ENCODE measurements at places on chromosomes 5 and 9.

- DNase-seq, result no peak
Measured at GRCh38 chr5:164302533-164303235, 797.3 kb downstream of the MAT2B start.

DNA sequence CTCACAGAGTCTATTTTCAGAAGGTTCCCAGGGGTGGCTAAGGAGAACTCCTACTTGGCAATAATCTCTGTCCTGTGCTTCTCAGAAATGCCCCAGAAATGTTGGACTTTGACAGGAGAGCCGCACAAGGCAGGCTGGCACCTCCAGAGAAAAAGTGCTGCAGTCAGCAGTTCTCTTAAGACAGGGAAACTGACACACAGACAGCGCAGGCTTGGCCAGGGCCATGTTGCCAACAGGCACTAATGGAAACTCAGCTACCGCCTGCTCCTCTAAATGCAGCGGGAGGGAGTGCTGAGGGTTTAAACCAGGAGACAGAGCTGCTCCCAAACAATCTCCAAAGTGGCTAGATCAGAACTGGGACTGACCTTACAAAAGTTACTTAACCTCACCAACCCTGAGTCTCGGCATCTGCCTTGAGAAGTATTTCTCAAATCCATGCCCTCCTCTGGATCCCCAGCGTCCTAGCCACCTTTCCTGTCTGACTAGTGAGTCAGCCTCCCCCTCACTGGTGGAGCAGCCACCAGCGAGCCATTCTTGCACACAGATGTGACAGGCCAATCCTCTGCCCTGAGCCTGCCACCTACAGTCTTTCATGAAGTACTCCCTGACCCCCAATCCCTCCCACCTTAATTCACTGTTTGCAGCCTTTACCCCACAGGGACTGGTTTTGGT is 186.4 kb downstream of the CDK5RAP2 start:
- no peak for DNase-seq

- no peak for DNase-seq
Measured at GRCh38 chr5:133706506-133707430, 94.4 kb upstream of the FSTL4 start.

DNA sequence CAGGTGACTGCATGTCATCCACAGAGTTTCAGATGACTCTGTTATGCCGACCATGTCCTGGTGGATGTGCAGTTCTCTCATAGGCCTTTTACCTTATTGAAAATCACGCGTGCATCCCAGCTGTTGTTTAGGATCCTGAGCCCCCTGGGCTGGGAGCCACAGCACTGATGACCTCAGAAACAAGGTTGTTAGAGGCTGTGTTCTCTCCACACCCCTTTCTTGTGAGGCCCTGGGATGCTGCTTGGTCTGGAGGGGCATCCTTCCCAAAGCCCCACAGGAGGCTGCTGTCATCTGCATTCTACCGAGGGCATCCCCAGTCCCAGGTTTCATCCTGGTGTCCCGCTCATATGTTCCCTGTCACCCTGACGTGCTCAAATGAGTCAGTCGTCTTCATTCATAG is 76.5 kb upstream of the IRX4 start:
- no peak for DNase-seq

DNA sequence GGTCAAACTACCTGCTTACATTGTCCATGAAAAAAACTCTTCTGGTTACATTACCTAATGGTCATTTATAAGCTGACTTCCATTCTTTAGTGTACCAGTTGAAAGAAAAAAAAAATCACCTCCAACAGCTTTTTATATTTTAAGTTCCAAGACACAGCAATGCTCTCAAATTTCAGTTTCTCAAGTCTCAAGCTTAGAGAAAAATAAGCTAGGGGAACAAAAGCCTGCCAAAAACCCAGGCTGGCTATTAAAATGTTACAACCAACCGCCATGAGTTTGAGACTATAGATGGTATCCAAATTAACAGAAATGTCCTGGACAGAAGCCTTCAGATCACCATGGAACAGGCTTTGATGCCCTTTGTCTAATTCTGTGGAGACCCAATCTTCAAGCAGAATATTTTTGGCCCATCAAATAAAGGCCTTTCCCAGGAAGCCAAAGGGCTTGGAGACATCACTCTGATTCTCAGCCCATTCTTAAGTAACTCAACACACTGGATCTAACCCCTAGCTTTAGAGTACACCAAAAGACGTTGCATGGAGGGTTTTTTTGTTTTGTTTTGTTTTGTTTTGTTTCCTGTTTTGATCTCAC is 343.7 kb downstream of the GLIS3 start:
- no peak for DNase-seq

- no peak for DNase-seq
Measured at GRCh38 chr5:75734913-75735789, 17.9 kb upstream of the POC5 start.

GRCh38 chr9:69919461-69920061 is 98.9 kb downstream of the CFAP95 start:
- DNase-seq, result no peak

DNA sequence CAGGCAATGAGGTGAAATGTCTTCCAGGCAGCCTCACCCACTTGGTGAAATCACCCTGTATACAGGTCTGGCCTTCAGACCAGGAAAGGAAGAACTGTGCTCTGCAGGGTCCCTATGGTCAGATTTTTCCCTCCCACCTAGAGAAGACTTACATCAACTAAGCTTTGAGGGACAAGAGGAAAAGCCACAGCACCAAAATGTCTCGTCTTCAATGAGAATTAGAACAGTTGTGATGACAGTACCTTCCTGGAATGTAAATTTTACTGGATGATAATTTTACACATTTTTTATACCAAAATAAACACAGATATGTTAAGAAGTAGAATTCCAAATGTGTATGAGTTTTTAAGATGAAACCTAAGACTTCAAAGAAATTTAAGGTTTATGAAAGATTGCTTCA is 283.9 kb downstream of the SPOCK1 start:
- DNase-seq, result no peak

GRCh38 chr5:74627646-74628279 is 12.8 kb downstream of the ENC1 start:
- no peak for DNase-seq

DNA sequence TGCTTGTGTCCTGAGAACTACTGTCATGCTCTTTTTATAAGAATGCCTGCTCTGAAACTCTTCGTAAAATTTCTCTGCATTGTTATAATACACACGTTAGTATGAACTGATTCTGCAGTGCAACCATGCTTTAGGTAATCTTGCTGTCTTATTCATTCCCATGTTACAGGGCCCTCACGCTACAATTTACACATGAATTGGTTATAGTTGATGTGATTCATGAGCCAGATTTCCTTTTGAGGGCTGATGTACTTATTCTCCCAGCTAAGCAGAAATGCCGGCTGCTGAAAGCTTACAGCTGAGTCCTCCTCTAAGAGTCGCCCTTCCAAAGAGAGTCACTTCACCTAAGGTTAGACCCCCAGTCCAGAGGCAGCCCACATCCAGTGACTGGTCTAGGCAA is 233.5 kb upstream of the PCSK5 start:
- DNase-seq, result no peak

GRCh38 chr9:2161661-2162060 is 146.5 kb downstream of the SMARCA2 start:
- no peak for DNase-seq

DNA sequence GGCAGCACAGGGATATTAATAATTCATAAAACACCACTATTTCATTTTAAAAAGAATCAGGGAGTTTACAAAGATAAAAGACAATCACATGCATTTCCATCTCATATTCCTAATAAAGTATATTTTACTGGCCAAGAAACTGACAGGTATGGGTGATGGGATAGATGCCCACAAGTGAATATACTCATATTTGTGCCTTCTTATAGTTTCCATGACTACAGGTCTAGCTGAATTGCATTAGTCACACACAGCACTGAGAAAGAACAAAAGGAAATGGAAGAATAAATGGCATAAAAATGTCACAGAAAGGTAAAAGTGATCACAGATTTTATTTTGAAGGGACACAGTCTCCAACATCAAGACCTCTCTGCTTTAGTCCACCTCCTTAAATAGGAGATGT is 193.5 kb downstream of the PLK2 start:
- DNase-seq, result no peak

DNA sequence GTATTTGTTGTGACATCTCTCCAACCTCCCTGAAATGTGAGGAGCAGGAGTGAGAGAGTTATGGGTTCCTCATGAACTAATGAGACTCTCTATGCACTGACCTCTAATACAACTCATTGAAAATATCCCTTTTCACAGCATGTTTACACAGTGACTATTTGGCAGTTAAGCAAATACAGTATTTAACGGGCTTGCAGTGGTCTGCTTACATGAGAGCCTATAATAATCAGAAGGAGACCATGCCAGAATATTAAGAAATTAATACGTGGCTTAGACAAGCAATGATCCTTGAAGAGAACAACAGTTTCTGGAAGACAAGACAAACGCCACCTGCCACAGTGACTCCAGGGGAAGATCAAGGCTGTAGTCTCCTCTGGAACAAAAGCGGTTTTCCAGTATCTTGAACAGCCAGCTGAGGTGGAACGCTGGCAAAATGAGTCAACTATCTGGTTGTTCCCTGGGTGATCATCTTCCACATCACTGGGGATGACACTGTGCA is 424.5 kb downstream of the DMAC1 start:
- DNase-seq, result no peak

- DNase-seq, result no peak
Measured at GRCh38 chr9:78187763-78188484, 48.0 kb upstream of the CEP78 start.

GRCh38 chr9:136939996-136940525 is 4.5 kb downstream of the FBXW5 start:
- DNase-seq, result no peak

GRCh38 chr5:141821430-141821925 is 56.7 kb downstream of the PCDH1 start:
- DNase-seq, result no peak

DNA sequence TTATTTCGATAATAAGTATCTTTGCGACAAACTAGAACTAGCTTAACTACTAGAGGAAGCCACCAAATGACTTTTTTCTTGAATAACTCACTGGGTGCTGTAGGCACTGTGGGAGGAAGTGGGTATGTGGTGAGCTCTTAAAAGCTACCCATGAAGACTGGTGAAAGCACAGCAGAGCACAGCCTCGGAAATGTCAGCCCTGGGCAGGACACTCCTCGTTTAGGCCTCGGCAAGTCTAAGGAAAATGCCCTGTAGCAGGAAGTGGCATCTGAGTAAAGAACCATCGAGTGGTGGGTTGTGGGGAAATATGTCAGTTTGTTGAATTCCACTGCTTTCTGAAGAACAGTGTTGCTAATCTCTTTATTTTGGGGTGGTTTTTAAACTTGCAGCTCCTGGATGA is 44.0 kb upstream of the NCS1 start:
- peak; percentile 62 for DNase-seq

DNA sequence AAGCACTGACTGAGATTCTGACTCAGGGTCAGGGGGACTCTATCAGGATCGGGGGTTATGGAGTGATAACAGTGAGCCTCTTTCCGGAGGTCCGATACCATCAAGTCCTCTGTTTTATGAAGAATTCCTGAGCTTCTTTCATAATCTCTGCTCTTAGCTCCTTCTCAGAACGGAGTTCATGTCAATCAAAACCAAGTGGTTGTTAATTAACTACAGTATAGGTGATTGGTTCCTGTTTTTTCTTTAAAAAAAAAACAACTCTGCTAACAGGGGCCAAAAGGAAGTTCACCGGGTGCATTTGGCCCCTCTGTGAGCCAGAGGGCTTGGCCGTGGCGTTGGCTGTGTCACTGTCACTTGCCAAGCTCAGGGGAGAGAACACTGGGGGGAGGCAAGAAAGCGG is 4.0 kb downstream of the GFI1B start:
- no peak for DNase-seq

- no peak for DNase-seq
Measured at GRCh38 chr5:168299372-168299771, 7.9 kb downstream of the WWC1 start.

DNA sequence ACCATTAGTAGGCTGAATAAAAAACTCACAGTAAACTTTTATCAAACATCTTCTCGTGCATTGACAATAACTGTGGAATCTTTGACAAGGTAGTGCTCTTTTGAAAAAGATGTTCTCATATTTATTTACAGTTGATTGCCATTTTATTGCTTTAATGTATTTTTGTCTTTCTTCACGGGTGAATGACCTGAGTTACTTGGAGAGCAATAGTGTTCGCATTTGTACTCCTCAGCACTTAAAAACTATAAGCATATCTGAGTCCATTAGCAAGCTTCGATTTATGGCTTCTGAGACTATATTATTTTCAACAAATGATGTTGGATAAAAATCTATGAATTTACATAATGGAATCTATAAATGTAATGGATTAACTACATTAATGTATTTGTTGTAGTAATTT is 1012.3 kb downstream of the CDH9 start:
- no peak for DNase-seq

DNA sequence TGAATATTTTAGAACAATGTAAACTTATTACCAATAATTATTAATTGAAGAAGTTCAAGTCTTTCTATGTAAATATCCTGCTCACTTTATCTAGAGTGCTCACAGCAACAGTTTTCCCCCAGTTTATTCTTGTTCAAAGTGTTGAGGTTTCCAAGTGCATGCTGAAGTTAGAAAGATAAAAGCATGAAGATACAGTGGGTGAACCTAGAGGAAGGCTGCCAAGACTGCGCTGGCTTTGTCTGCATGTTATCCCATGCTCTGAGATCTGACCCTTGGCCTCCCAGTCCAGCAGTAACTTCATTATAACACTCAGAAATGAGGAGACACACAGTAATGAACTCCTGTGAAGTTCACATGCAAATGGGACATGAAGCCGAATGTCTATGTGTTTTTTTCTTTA is 76.0 kb upstream of the PIP5K1B start:
- no peak for DNase-seq

GRCh38 chr5:135018457-135018856 is 15.6 kb downstream of the PITX1 start:
- DNase-seq, result no peak

DNA sequence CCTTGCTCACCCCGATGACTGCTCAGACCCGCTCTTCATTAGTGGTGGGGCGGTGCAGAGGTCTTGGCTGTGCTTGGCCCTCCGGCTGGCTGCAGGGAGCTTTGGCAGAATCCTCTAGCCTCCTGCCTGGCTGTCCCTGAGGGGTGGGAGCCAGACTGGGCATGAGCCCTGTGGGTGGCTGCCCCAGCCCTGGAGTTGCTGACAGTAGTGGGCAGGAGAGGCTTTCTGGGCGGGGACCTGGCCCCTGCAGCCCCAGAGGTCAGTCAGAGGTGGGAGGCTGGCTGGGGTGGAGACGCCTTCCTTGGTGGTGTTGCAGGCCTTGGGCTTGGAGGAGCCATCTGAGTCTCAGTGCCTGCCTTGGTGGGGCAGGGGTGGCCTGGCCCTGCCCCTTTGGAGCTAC is 146.0 kb downstream of the RXRA start:
- DNase-seq, result no peak

DNA sequence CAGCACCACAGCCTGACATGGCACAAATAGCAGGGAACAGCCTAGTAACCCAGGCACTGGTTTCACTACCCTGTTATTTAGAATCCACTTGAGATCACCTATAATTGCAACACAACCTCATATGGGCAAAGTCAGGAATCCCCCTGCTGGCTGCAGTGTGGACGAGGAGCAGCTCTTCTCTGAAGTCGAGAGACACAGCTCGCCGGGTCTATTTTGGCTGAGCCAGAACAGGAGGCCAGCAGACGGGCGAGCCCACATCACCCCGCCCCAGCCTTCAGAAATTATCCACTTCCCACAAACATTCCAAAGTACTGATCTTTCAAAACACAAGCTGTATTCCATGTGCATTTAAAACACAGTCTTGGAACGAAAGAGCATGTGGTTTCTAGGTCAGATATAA is 179.0 kb downstream of the ROR2 start:
- DNase-seq, result no peak

GRCh38 chr9:80188579-80188978 is 616.8 kb downstream of the TLE4 start:
- no peak for DNase-seq

- DNase-seq, result no peak
Measured at GRCh38 chr9:133474215-133474614, 4.7 kb downstream of the SLC2A6 start.

GRCh38 chr5:31860726-31861433 is 221.9 kb downstream of the PDZD2 start:
- DNase-seq, result no peak
